ENCODE measurements at places on chromosomes 6 and 20.

DNA sequence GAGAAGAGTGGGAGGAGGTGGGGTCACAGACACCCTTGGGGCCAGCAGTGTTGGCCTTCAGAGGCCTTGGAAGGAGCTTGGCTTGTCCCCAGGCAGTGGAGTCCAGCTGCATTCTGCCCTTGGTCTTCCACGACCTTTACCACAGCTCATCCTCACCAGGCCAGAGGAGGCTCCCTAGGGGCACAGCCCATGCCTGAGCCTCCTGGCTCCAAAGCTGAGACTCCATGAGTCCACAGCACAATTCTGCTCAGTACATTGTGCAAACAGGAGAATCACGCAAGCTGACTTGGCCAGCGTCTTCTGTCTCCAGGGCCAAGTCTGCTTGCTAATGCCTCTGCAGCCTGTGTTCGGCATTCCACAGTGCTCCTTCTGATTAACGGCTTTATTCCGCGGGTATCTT lies 337.2 kb downstream of the SMOC2 start:
- DNase-seq: no peak

- peak; percentile 35 for DNase-seq
Measured at GRCh38 chr20:645318-646106, 7.5 kb downstream of the SRXN1 start.

GRCh38 chr6:85865420-85866369 lies 223.0 kb upstream of the SYNCRIP start:
- DNase-seq: peak; percentile 48

DNA sequence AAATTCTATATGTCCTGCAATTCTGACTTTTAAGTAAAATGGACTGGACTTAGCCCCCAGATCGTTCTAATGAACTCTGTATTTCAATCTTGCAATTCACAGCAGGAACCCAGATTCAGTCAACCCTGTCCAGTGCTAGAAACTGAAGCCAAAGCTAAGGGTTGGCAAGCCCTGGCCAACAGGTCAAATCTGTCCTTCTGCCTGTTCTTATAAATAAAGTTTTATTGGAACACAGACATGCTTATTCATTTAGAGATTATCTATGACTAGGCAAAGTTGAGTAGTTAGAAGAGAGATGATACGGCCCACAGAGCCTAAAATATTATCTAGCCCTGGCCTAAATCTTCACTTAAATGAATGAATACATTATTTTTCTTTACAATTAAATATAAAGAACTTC lies 339.2 kb upstream of the JARID2 start:
- no peak for DNase-seq

Data from COR-L47 (cell line).